Ovary (tissue), 10 donors: ENCODE measurements at places on chromosomes 12 and 14. TPM values are rescaled to one million over a fixed set of nuclear protein-coding genes. Genes with fewer than 3 reads are reported as not detected.
A peak's percentile ranks its signal among the peaks of the same experiment; 100 is the strongest.

- no peak for DNase-seq
Measured at GRCh38 chr14:56592746-56593544, 13.3 kb downstream of the TMEM260 start.

MFAP5 gene
- not detected for total RNA-seq

DNA sequence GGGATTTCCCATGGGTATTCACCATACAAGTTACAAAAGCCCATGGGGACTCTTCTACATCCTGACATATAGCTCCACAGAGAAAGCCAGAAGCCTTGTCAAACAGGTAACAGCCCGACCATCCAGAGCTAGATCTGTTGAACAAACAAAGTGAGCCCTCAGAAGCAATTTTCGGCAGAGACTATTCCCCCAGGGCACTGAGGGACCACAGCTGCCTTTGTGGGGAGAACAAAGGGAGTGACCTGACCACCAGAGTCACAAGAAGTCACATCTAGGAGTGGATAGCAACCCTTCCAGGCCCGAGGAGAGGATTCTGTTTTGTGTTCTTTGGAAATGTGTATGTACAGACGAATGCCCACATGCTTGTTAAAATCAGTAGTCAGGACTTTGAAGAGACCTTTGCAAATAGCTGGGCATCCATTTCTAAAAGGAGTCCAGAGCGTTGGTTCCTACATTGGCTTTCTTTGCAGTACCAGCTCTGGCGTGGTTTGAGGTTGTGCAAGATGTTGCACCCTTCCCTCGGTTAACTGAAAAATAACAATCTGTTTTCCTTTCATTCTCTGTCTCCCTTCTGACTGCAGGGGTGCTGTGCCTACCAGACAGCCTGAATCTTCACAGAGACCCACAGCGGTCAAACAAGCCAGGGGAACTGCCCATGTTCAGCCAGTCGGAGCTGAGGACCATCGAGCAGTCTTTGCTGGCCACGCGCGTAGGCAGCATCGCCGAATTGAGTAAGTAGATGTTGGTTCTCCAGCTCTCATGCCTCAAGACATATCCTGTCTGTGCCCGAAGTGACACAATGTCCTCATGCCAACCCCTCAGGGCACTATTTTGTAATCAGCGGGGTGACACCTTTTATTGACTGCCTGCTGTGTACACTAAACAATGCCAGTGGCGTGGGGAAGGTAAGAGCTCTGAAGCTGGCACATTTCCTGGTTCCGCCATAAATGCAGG, 165.4 kb upstream of the PWP1 start:
- no peak for DNase-seq

DNA sequence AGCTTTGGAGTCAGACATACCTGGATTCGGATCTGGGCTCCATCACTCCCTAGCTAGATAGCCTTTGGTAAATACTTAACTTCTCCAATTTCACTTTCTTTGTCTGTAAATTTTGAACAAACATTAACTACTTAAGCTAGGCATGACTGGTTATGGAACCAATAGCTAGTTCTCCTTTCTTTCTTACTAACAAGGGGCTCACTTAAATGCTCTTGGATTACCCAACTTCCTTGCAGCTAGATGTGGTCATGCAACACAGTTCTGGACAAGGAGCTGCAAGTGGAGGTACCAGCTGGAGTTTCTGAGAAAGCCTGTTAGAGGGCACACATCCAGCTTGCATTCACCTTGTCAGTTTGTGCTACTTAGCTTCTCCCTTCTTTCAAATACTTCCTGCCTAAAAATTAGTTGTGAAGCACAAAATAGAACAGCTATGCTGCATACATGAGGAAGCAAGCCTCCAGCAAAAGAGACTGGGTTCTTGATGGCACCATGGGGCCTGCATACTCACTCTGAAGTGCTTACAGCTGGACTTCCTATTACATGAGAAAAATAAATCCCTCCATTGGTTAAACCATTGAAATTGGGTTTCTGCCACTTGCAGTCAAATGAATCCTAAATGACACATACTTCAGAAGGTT, 210.1 kb upstream of the EEA1 start:
- no peak for DNase-seq

DNA sequence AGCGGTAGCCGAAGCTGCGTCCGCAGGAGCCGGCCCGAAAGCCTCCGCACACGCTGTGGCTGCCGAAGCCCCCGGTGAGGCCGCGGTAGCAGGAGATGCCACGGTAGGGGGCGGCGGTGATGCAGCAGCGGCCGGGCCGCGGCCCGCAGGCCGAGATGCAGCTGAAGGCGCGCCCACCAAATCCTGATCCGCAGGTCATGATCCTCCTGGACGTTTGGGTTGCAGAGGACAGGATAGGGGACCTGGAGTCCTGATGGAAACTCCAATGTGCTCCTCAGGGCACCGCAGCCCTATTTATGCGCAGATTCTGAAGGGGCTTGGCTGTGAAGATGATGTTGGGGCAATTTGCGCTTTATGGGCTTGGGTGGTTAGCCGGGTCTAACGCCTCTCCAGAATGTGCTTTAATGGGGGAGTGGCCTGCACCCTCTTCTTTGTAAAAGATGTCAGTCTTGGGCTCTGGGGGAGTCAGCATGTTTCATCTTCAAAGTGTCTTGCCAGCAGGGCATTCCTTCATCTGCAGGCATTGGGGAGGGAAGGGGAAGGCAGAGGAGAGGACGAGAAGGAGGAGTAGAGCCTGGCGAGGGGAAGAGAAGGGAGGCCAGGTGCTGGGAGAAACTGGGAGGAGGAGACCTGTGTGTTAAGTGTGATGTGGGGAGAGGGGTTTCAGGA, at the start of gene KRT81:
Gene KRT81 (minus strand): TSS at position 268 of the 669 bp plus-strand sequence. CDS start 69 bp downstream, at position 199.
- DNase-seq, result no peak

SYT1 gene
- 9.7 TPM for total RNA-seq

TRHDE gene
- total RNA-seq, result 10.0 TPM

CLEC7A gene
- total RNA-seq, result 9.2 TPM

DNA sequence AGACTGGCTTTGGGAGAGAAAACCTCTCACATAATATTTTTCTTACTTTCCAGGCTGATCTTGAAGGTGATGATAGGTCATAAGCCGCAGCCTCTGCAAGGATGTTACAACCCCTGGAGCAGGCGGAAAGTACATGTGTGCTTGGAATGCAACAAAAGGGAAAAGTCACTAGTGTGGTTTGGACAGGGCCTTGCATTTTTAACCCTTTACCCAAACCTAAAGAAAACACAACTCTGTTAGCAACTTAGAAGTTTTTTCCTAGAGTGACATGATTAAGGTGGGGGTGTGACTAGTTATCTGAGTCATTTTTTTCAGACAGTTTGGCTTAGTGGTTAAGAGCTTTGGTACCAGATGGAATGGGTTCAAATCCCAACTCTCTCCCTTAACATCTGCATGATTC, 97.0 kb downstream of the TMEM30B start:
- no peak for DNase-seq

DNA sequence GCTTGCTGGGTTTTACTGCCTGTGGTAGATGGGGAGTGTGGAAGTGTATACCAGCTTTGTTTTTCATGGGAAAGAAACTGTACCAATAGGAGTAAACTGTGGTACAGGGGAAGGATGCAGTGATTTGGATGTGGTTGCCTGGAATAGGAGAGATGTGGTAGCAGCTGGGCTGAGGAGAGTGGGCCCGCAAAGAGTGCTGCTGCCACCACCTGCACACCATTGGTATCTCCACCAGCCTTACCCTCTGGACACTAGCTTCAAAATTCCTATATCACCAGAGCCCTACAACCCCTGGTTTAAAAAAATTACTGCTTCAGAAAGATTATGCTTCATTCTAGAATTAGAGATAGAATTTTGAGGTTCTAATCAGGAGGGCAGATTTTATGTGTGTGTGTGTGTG, 53.6 kb downstream of the AKAP6 start:
- no peak for DNase-seq

- no peak for DNase-seq
Measured at GRCh38 chr12:32462908-32463307, 63.5 kb downstream of the FGD4 start.

DNA sequence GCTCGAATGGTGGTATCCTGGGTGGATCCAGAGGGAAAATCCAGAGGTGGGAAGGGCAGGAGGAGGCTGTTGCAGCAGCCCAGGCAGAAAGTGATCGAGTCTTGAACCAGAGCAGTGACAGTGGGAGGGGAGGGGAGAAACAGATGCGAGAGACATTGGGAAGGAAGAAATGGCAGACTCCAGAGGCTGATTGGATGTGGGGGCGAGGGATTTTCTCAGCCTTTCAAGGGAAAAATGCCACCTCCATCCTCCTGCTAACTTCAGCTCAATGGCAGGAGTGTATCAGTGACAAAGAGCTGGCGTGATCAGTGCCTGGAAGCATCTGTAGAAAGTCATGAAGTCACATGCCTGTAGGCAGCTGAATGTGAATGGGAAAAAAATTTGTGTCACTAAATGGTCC, 38.6 kb upstream of the NRXN3 start:
- DNase-seq, result no peak

- DNase-seq, result peak; percentile 94
Measured at GRCh38 chr14:22848351-22849164, 12.2 kb downstream of the MMP14 start.

DNA sequence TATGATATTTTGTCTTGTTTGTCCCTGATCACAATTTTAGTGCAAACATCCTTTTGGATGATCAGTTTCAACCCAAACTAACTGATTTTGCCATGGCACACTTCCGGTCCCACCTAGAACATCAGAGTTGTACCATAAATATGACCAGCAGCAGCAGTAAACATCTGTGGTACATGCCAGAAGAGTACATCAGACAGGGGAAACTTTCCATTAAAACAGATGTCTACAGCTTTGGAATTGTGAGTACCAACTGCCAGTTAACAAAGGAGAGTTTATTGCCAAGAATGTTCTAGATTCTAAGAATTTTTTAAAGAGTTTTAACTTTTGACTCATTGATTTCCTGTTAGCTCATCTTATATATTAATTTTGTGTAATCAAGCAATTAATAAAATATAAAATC, 55.4 kb downstream of the IRAK3 start:
- DNase-seq, result no peak
